GDM1 (cell line): ENCODE measurements at places on chromosomes 6 and 20.

- peak; percentile 19 for DNase-seq
These were observed 120.4 kb downstream of the CDH26 start for GRCh38 chr20:60078351-60079250.

- no peak for DNase-seq
These were observed 238.7 kb downstream of the CDH4 start for GRCh38 chr20:61490721-61491120.

GRCh38 chr6:157724960-157725741 is 97.9 kb upstream of the SNX9 start:
- DNase-seq, result no peak

GRCh38 chr20:32534661-32535240 is 50.4 kb downstream of the NOL4L start:
- no peak for DNase-seq

GRCh38 chr20:11329271-11329670 is 588.4 kb upstream of the BTBD3 start:
- DNase-seq, result no peak

GRCh38 chr20:53495398-53496092 is 98.1 kb downstream of the ZNF217 start:
- no peak for DNase-seq
